ENCODE measurements at places on chromosomes 2 and 18.

- no peak for DNase-seq
These were observed 87.2 kb upstream of the ZEB2 start for GRCh38 chr2:144607099-144607498.

DNA sequence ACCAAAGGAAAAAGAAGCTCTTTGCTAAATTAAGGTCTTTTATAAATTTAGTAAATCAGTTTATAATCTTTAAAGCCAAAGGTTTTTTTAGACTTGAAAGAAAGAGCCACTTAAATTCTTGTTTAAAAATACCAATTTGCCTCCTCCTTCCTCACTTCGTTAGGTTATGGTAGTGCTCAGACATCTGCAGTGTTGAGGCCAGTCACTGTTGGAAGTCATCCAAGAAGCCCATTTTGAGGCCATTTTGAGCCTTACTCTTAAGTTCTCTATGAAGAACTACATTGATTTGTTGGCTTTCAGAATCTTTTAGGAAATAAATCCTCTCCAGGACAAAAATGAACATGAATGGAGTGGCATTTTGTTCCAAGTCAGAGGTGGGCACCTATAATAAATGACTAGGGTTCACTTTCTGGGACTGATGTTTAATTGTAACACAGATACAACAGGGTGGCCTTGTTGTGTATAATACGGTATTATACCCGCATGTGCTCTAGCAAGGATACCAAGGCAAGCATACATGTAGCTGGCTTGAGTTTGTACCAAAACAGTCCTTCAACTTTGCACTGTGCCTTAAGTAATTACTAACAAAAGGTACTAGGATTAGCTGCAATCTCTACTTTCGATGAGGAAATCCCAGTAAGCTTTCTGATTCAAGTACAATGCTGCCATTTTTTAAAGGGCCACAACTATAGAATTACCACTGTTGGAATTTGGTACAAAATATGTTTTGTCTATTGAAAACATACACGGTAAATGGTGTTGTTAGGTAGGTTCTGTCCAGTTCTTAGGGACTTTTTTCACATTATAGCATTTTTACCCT is 22.8 kb downstream of the SLC66A3 start:
- no peak for DNase-seq

- DNase-seq, result no peak
These were observed 12.5 kb downstream of the ABCG8 start for GRCh38 chr2:43851011-43851980.

GRCh38 chr2:98732430-98733051 is 1.6 kb upstream of the MGAT4A start:
- no peak for DNase-seq

DNA sequence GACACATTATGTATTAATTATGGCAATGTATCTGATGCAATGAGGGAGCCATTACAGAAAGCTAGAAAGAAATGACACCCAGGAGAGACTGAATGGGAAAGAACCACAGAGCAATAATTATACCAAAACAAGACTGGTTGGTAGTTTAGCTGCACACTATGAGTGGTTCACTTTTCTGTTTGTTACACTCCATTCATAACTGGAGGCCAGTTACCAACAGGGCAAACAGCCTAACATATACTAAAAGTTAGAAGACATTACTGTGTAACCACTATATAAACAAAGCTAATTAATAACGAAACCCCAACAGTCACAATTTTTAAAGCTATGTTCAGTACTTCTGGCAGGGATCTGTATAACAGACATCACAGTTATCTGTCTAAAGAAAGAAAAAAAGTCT is 49.4 kb downstream of the NBAS start:
- no peak for DNase-seq

- DNase-seq, result no peak
These were observed 34.2 kb downstream of the CHST10 start for GRCh38 chr2:100383306-100383705.

- no peak for DNase-seq
These were observed 81.8 kb upstream of the SH3BP4 start for GRCh38 chr2:234869969-234870368.

GRCh38 chr2:105660489-105660888 is 84.2 kb upstream of the NCK2 start:
- no peak for DNase-seq

GRCh38 chr2:28465148-28465885 is 30.5 kb upstream of the PLB1 start:
- no peak for DNase-seq
